Fibroblast of pulmonary artery (primary cell): ENCODE measurements at places on chromosomes 3 and 15.
A peak's percentile ranks its signal among the peaks of the same experiment; 100 is the strongest.

- no peak for DNase-seq
These were observed 183.6 kb downstream of the MBNL1 start for GRCh38 chr3:152452318-152452717.

- peak; percentile 28 for DNase-seq
These were observed 71.3 kb downstream of the PTPRG start for GRCh38 chr3:61632568-61633175.

DNA sequence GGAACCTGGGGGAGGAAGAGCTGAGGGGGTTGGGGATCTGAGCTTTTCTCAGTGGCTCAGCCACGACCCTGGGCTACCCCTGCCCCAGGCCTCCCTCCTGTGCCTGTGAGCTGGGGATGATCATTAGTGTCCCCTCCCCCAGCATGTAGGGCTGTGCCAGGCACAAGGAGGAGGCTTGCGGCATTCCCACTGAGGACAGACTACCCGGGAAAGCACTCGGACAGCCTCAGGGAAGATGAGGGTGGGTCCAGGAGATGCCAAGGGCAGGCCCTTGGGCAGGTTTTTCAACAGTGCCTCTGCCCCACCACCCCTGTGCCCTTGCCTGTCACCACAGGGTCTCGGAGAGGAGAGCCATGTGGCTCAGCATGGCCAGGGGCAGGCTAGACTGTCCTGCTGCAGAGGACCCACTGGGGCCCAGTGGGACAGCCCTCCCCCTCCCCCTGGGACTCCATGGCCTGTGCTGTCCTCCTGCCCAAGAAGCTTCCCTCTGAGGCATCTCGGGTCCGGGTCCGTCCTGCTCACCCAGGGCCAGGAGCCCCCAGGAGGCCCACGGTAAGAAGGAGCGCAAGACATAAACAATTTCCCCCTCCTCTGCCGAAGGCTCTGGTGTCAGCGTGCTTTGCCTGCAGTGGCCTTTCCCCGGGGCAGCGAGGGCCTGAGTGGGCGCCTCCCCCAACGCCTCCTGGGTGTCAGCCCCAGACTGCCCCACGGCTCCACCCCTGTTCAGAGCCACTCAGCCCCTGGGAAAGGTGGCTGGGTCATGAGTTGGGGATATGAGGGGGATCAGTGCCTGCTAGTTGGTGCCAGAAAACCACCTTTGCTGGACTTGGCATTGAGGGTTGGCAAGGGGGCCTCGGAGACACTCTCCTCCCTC, 192.5 kb downstream of the GOLGA6L6 start:
- DNase-seq = no peak

DNA sequence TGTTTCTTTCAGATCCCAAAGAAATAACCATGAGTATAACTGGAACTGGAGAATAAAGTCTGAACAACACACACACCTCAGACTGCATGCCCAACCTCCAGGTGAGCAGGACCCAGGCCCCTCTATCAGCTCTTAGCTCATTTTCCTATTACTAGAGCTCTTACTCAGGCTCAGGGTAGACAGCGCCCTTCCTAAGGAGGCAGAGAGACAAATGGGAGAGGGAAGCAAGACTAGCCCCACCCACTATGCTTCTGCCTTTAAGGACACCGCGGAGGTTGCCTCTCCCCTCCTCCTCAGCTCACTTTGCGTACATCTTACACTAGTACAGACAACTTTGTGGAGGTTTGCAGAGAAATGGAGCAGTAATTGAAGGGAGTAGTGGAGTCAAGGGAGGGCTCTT, 44.0 kb upstream of the GLCE start:
- DNase-seq = no peak

- DNase-seq = peak; percentile 79
These were observed at the start of gene NCKIPSD for GRCh38 chr3:48685603-48686511. Gene NCKIPSD (minus strand): TSS chr3:48685915. CDS start chr3:48685807, 108 bp downstream.

DNA sequence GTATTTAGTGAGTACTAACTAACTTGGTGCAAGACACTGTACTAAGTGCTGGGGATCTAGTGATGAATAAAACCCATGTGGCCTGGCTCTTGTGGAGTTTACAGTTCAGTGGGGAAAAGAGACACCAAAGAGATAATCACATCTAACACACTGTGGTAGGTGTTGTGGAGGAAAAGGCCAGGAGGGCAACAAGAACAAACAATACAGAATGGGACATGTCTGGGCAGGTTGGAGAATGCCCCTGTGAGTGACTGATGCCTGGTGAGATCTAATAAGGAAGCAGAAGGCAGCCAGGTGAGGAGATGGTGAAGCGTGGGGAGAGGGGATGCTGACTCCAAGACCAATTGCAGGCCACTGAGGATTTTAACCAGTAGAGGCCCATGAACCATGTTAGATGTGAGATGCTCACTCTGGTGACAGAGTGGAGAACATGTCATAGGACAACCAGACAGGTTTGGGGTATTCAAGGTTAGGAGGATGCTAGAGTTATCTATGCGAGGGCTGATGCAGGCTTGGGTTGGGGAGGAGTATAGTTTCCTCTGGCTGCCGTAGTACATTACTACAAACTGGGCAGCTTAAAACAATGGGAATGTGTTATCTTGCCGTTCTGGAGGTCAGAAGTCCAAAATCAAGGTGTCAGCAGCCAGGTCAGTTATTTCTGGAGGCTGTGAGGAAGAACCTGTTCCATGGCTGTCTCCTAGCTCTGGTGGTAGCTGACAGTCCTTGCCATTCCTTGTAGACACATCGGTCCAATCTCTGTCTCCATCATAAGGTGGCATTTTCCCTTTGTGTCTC, 81.4 kb downstream of the ARNT2 start:
- DNase-seq = no peak

DNA sequence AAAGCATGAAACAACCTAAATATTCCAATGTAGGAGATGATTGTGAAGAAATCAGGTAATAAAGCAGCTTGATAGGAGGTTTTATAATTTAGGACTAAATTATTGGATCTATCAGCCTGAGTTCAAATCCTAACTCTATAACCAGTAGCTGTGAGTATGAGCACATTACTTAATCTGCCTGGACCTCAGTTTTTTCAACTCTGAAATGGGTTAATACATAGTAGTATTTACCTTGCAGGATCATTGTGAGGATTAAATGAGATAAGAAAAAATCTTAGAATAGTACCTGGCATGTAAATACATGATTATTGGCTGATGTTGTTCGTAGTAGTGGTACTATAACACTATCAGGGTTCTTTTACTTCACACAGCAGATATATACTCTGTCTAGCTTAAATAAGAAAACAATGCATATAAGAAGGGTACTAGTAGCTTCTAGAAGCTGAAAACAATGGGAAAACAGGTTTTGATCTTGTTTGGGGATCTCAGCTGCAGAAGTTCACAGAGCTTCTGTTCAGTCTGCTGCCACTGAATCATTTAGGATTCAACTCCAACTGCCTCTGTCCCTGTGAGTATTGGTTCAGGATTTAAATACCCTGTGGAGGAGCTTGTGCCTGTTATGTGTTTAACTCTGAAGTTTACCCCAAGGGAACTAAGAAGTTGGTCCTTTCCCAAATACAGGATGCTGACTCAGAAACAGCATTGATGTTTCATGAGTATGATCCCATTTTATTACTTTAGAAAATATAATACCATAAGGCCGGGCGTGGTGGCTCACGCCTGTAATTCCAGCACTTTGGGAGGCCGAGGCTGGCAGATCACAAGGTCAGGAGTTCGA, 34.2 kb downstream of the KAT2B start:
- DNase-seq = peak; percentile 38

DNA sequence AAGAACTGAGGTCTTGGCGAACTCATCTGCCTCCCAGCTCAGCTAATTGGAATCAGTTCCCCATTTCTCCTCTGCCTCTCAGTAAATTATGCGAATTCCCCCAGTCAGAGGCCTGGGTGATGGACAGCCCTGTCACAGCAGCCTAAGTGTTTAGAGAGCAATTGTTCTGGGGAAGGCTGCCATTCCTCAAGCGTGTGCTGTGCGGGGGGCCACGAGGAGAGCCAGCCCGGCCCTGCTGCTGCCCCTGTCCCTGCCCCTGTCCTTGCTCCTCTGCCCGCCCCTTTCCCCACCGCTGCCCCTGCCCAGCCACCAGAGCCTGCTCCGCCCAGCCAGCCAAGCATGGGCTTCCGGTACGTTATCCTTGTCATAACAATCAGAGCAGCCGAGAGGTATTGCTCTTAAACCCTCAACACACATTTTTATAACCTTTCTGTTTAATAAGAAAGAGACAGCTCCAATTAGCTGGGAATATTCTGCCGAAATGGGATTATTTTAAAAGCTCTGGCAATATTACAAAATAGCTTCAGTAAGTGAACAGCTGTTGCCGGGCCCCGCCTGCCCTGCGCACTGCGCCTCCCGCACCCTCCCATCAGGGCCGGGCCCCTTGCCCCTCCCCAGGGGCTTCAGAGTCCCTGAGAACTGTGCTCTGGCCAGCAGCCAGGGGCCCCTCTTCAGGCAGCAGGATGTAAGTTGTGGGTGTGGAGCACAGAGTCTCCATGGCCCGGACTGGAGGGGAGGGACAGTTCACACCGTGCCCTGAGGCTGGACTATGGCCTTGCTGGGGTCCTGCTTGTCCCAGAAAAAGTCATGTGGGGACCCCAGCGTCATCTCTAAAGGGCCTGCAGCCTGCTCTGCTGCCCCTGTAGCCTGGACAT, 12.4 kb upstream of the CACNA2D2 start:
- DNase-seq = peak; percentile 11

GRCh38 chr3:67290438-67290837, 292.3 kb downstream of the KBTBD8 start:
- DNase-seq = no peak

GRCh38 chr3:4207672-4208071, 95.5 kb upstream of the SETMAR start:
- no peak for DNase-seq

- peak; percentile 47 for DNase-seq
These were observed 9.5 kb downstream of the SEC22C start for GRCh38 chr3:42572278-42572677.

DNA sequence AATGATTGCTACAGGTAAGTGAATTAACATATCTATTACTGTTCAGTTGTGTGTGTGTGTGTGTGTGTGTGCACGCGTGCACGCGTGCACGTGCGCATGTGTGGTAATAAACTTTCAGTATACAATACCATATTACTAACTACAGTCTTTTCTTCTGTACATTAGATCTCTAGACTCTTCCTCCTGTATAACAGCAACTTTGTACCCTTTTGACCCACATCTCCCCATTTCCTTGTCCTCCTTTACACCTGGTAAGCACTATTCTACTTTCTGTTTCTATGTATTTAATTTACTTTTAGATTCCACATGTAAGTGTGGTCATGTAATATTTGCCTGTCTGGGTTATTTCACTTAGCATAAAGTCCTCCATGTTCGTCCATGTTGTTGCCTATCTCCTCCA, 29.1 kb upstream of the GOLIM4 start:
- no peak for DNase-seq

- DNase-seq = no peak
These were observed 322.1 kb downstream of the MEX3B start for GRCh38 chr15:81723701-81724100.

DNA sequence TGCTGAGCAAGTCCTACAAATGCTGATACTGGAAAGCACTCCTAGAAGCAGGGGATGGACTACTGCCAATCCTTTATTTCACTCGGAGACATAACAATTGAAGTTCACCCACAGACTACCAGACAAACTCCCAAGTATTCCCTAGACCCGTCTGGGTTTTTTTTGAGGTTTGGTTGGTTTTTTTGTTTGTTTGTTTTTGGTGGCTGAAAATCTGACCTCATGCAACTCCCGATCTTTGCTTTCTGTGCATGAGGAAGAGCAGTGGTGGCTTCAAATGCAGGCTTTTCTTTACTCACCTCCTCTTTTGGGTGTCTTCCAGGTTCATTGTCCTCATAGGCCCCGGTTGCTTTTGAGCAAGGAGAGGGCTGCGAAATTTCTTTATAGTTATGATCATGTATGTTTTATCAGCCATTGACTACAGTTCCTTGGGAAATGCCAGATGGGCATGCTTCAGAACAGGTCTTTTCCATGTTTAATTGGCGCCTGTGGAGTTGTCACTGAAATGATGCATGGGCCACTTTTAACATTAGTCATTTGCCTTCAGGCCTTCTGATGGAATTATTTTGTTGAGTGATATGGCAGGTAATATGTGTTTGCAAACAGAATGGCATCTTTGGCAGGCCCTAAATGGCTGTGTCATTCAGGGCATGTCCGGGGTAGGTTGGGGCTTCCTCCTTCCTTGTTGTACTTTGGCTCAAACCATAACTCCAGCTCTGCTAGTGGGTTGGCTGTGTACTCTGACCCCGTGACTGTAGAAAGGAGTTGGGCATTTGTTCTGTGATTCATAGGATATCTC, 81.3 kb upstream of the ZBED2 start:
- peak; percentile 77 for DNase-seq

GRCh38 chr15:61849447-61849846, 210.8 kb downstream of the VPS13C start:
- DNase-seq = no peak

- no peak for DNase-seq
These were observed 202.6 kb downstream of the PDCD6IP start for GRCh38 chr3:34001022-34001421.

- no peak for DNase-seq
These were observed 14.9 kb downstream of the ATP13A3 start for GRCh38 chr3:194471863-194472262.

GRCh38 chr3:132655471-132655870, 4.1 kb downstream of the ACAD11 start:
- no peak for DNase-seq

- DNase-seq = peak; percentile 50
These were observed 27.1 kb downstream of the LRIG1 start for GRCh38 chr3:66473692-66474091.

DNA sequence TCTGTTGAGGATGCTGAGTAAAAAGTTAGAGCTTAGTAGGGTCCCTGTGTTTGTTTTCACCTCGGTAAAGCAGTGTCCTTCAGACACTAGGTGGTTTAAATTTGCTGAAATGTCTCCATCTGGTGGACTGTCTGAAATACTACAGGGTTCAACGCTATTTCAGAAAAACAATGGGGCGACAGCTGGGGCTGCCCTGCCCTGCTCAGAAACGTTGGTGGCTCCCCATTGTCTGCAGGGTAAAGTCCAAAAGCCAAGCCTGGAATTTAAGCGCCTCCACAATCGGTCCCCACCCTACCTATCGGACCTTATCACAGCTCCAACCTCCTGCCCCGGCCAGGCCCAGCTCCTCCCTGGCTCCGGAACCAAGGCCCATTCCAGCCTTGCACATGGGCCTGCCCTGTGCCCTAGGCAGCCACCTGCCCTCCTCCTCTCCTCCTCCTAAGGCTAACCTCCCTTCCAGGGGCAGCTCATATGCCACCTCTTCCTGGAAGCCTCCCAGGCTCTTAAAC, 4.3 kb upstream of the TSEN2 start:
- peak; percentile 75 for DNase-seq

GRCh38 chr15:48775546-48775945, 35.3 kb downstream of the CEP152 start:
- peak; percentile 28 for DNase-seq

DNA sequence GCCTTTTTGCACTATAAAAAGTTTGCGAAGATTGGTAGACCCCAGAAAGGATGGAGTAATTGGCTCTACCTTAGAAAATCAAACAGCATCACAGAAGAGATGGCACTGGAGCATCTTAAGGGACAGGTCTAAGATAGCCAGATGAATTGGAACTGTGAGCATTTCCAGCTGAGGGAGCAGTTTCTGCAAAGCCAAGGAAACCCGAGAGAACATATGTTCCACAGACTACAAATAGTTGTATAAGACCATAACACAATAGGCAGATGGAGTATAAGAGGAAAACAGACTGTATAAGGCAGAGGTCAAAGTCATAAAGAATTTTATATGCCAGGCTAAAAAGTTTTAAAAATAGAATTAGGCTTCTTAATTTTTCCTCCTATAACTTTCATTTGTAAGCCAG, 46.0 kb downstream of the TSC22D2 start:
- no peak for DNase-seq
